ENCODE measurements at places on chromosomes 6 and 20.

DNA sequence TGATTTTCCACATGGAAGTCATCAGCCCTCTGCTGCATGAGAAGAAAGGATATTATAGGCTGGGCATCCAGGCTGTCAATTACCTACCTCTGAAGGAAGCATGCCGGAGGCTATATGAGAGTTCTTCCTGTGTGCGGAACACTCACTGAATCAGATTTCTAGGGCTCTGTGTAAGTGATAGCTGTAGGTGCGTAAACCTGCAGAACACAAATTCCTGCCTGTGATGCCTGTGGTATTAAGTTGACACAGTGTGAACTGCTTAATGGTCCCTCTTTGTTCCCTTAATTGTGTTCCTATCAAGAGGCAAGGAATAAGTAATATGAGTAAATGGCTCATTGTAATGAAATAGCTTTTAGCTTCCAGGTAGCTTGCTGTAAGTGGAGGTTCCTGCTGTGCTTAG, 103.3 kb downstream of the ANKS1A start:
- DNase-seq, result peak; percentile 9

- DNase-seq, result no peak
Observed at GRCh38 chr6:144087789-144088426, 7.5 kb downstream of the SF3B5 start.

DNA sequence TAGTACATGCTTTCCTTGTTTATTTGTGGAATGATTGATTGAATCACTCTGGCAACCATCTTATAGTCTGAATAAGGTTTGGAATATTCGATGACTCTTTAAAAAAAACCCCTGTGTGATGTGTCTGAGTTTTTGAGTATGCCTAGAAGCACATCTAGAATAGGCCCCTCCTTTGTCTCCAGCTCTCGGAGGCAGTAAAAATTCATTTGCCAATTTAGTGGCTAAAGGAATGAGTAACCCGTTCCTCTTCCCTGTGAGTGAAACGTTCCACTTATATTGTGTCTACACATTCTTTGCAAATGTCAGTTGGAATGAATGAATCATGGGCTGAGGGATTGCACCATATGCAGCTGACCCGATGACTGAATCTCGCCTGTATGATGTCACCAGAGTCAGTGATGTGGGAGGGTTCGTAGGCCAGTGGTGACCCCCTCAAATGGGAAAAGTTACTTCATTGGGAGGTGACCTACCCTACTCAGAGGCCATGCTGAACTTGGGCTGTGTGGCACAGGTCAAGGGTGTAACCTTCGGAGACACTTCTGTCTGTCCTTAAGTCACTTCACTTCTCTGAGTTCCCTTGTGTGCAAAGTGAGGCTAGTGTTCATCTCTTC, 21.6 kb downstream of the MOCS3 start:
- DNase-seq, result no peak

- no peak for DNase-seq
Observed at GRCh38 chr6:7939184-7939863, 28.7 kb upstream of the TXNDC5 start.

GRCh38 chr20:47021850-47022249, 127.2 kb downstream of the EYA2 start:
- DNase-seq, result no peak

- no peak for DNase-seq
Observed at GRCh38 chr20:32573167-32573851, 11.8 kb downstream of the NOL4L start.

GRCh38 chr6:35392111-35392702, 49.8 kb downstream of the PPARD start:
- peak; percentile 63 for DNase-seq

DNA sequence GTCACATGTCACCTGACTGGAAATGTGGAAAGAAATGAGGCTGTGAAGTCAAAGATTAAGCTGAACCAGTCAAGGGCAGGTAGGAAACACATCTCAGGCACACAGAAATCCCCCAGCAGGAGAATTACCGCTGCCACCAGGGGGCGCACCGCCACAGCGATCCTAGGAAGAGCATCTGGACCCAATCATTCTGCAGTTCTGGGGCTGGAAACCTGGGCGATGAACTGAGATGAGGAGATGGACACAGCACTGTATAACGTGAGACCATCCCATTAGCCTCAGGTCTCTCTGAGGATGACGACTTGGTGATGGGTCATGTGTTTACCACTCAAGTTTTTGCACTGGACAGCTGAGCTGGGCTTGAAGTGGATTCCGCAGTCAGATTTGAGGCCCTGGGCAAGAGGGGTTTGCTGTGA, 6.5 kb upstream of the SLC24A3 start:
- DNase-seq, result peak; percentile 53

GRCh38 chr6:159217595-159218275, 48.5 kb downstream of the FNDC1 start:
- peak; percentile 55 for DNase-seq

DNA sequence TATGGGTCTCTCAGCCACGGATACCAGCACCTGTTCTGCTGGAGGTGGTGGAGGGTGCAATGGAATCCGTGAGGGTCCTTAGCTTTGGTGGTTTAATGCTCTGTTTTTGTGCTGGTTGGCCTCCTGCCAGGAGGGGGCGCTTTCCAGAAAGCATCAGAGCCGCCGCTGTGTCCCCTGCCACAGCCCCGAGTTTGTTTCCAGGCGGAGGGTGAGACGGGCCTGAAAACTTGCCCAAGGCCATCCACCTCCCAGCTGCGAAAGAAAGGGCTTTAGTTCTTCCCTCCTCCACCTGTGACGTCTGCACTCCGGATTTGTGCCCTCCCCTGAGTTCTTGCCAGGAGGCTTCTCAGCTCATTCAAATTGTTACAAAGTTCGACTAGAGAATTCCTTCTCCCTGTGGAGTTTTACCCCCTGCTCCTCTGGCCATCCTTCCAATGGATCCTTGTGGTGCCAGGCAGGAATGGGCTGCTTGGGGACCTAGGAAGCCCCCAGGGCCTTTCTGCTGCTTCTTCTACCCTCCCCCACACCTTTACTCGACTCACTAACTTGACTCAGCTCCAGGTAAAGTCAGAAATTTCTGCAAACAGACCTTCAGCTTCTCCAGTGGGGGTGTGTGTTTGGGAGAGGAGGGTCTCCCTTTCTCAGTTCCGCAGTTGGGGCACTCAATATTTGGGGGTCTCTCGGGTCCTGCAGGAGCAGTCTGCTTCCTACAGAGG, 873.7 kb downstream of the KIF16B start:
- DNase-seq, result peak; percentile 70

DNA sequence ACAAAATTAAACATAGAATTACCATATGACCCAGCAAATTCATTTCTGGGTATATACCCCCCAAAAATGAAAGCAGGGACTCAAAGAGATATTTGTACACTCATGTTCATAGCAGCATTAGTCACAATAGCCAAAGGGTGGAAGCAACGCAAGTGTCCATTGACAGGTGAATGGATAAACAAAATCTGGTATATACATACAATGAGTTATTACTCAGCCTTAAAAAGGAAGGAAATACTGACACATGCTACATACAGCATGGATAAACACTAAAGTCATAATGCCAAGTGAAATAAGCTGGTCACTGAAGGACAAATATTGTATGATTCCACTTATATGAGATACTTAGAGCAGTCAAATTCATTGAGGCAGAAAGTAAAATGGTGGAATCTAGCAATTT, 5.3 kb upstream of the STX11 start:
- no peak for DNase-seq

DNA sequence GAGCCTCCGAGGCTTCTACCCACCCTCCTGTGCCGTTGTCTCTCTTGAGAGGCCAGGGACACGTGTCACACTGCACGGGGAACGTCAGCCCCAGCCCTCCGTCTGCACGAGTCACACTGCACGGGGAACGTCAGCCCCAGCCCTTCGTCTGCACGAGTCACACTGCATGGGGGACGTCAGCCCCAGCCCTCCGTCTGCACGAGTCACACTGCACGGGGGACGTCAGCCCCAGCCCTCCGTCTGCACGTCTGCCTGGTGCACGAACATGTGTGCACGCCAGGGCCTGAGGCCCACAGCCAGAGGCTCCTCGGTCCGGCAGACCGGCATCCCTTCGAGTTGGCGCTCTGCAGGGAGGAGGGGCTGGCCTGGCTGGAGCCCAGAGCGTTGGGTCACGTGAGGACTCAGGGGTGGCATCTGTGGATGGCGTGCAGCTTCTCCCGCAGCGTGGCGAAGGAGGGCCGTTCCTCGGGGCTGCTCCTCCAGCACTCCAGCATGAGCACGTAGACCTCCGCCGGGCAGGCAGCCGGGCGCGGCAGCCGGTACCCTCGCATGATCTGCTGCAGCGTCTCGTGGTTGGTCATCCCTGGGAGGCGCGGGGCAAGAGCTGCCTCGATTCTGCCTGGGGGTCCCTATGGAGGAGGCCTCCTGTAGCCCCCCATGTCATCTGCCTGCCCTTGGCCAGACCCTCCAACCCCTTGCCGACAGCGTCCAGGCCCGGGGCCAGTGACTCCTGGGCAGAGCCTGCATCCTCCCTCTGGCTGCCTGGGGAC, 3.4 kb upstream of the PTK6 start:
- DNase-seq, result no peak

DNA sequence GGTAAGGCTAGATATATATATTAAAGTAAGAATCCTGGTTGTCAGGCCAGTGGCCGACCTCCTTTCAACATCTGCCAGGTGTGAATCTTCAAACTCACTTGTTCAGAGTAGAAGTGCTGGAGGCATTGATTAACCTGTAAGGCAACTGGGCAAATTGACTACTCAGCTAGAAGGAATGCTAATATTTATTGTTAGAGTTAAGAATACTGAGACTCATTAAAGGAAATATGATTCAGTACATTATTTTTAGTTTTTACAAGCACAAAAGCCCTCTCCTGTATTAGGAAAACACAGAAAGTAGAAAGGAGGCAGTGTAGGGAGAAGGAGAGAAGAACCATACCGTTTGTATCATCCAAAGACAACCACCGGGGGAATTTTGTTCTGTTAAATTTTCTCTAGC, 53.5 kb downstream of the RIPOR2 start:
- no peak for DNase-seq

DNA sequence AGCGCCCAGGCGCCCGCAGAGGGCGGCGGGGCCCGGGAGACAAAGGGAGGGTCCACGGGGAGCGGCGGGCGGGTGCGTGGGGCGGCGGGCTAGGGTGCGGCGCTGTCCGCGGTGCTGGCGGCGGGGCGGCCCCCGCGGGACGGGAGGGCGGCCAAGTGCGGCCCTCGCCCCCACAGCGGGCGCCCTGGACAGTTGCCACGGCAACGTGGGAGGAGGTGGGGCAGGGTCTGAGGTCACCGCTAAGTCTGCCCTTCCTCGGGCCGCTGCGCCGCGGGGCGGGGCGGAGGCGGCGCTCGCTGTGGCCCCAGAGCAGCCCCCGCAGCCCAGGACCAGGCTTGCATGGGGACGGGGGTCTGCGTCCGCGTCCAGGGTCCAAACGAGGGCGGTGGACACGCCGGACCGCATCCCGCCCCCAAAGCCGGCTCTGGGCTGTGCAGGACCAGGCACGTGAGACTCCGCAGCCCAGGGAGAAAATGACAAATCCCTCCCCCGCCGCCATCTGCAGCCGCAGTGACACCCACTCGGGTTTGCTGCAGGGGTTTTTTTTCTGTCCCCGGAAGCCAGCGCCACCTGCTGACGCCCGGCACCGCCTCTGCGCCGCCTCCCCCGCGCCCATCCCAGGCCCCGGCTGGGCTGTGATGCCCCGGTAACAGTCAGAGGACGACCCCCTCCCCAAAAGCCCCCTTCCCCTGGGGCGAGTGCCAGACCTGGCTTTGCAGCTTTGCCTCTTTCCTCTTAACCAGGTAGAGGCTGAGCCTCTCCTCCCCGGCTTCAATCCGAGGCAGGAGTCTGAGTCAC, 36.8 kb downstream of the YTHDF1 start:
- peak; percentile 89 for DNase-seq

GRCh38 chr20:49630396-49630951, 62.5 kb upstream of the PTGIS start:
- no peak for DNase-seq

GRCh38 chr6:26477426-26477825, 19.7 kb downstream of the BTN2A1 start:
- DNase-seq, result no peak

DNA sequence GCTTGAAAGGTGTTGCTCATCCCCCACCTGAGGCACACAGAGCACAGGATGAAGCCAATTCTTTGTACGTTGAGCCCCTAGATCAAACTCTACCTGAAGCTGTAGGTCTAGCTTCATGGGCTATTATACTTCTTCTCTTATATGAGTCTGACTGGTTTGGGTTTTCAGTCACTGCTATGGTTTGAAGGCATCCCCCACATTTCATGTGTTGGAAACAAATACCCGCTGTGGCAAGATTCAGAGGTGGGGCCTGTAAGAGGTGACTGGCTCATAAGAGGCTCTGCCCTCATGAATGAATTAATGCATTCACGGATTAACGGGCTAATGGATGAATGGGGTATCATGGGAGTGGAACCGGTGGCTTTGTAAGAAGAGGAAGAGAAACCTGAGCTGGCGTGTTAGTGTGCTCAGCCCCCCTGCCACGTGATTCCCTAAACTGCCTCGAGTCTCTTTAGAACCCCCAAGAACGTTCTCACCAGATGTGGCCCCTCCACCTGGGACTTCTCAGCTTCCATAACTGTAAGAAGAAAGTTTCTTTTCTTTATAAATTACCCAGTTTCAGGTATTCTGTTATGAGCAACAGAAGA, 39.2 kb downstream of the PREX1 start:
- DNase-seq, result no peak

- no peak for DNase-seq
Observed at GRCh38 chr20:44896583-44896982, 11.1 kb downstream of the YWHAB start.

GRCh38 chr20:17573463-17573862, 3.6 kb downstream of the DSTN start:
- DNase-seq, result no peak

GRCh38 chr6:24313251-24314141, 44.4 kb downstream of the DCDC2 start:
- DNase-seq, result no peak

GRCh38 chr6:170097505-170098427, 193.1 kb downstream of the DLL1 start:
- DNase-seq, result no peak

- no peak for DNase-seq
Observed at GRCh38 chr6:112927641-112928320, 580.7 kb downstream of the RFPL4B start.

GRCh38 chr6:125658759-125659431, 90.5 kb upstream of the HEY2 start:
- peak; percentile 43 for DNase-seq

DNA sequence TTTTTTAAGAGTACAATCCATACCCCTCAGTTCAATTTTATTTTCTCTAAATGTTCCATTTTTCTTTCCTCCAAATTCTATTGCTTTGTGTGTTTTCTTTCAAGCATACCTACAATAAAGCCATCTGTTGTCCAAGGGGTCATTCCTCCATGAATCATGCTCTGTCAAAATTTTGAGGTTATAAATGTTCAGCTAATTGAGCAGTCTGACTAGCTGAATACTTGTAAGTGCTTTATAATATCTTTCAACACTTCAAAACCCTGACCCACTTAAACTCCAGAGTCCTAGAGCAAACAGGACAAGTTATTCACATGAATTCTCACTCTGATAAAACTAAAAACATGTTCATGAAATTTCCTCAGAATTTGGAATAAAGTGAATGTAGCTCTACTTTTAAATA, 33.4 kb upstream of the EYA4 start:
- no peak for DNase-seq

DNA sequence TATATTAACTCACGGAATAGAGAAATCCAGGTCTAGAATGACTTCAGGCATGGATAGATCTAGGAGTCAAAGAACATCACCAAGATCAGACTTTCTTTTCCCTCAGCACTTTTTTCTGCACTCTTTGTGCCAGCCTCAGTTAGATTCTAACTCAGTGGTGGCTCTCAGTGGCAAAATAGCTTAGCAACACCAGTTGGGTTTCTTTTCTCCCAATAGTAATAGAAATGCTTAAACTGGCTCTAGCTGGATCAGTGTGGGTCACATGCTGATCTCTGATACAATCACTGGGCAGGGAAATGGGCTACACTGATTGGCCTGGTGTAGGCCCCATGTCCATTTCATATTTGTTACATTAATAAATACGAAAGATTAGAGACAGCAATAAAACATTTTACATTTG, 44.2 kb upstream of the ARFGEF2 start:
- no peak for DNase-seq
